ENCODE measurements at places on chromosomes 7 and 10. TPM values are rescaled to one million over a fixed set of nuclear protein-coding genes. Genes with fewer than 3 reads are reported as not detected.

Gene CALHM3
- not detected for total RNA-seq

Gene UPK3BL2
- 0.98 TPM for total RNA-seq

Gene MYH16
- total RNA-seq, result not detected

Gene GIMAP4
- total RNA-seq, result 29.8 TPM

Gene ZNF277
- 38.3 TPM for total RNA-seq

Gene CALHM2
- total RNA-seq, result 98.3 TPM

Gene PPP1R3C
- total RNA-seq, result 48.1 TPM

Gene MORN4
- total RNA-seq, result 9.4 TPM

Gene MMRN2
- total RNA-seq, result 60.3 TPM

Gene SUFU
- total RNA-seq, result 9.1 TPM

Gene ATG9B
- total RNA-seq, result not detected

GRCh38 chr7:101729241-101729883 lies 88.1 kb upstream of the CUX1 start:
- DNase-seq, result no peak

DNA sequence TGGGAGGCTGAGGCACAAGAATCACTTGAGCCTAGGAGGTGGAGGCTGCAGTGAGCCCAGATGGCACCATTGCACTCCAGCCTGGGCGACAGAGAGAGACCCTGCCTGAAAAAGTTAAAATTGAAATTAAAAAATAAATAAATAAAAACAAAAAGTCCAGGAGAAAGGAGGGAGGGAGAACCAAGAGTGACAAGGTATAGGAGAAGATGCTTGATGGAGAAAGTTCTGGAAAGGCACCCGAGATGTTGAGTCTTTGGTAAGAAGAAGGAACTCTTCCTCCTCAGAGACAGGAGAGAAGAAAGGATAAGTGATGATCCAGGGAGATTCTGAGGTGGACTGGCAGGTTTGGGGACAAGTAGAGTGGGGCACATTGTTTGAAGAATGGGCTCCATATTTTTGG lies 17.4 kb upstream of the LBX1 start:
- DNase-seq, result no peak

- no peak for DNase-seq
These were observed 129.7 kb upstream of the SEC61G start for GRCh38 chr7:54888734-54889082.

GRCh38 chr10:84118395-84119006 lies 20.8 kb upstream of the GHITM start:
- no peak for DNase-seq

DNA sequence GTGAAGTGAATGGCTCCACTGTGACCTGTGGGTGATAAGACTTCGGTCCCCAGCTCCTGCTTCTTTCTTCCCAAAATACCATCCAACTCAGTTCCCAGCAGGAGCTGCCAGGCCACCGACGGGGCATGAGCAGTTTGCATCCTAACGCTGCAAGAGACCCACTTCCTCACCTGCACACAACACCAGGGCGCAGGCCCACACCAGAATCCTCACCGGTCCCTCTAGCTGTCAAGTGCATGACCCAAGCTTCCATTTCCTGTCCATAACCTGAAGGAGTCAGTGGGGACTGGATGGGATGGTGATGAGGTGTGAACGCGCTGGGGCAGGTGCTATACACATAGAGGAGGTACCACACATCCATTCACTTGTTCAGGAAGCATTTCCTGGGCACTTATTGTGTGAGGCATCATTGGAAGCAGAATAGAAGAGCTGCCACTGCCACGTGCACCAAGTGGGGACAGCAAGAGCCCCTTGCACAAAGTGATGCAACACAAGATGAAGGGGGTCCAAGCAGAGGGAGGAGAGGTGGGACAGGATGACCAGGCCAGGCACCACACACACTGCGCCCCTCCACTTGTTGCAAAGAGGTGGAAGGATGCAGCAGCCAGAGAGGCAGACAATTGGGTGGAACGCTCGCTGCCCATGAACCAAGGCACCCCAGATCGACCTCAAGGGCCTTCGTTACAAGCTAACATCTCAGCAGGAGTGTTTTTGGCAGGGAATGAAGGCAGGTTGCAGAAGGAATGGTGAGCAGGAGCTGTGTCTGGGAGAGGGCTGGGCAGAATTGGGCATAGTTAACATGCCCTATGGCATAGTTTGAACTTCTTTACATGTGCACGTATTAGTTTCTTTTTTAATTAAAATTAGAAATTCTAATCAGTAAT lies 605.8 kb upstream of the MGMT start:
- DNase-seq, result no peak

All from breast epithelium (tissue), 4 donors.